ENCODE measurements at places on chromosomes 4 and X.

DNA sequence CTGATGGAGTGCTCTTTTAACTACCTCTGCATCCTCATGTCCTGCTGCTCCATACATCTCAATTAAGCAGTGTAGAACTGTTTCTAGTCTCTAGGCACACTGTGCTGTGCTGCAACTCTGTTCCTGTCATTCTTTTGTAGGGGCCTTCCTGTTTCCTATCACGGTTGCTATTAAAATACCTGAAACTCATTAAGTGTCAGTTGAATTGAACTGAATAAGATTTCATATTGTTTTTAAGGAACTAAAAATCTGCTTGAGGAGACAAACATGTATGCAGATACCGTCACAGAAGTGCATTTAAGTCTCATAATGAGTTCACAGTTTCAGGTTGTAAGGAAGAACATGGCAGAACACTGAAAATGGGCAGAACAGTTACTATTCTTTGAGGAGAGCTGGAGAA lies 170.1 kb downstream of the LARP7 start:
- no peak for DNase-seq

- DNase-seq = no peak
These were observed 314.5 kb upstream of the HS3ST1 start for GRCh38 chr4:11743236-11743635.

- DNase-seq = no peak
These were observed 2.8 kb upstream of the PRDX4 start for GRCh38 chrX:23664496-23664895.

GRCh38 chrX:41559235-41560052 lies 112.3 kb downstream of the NYX start:
- DNase-seq = peak; percentile 10

- DNase-seq = no peak
These were observed 15.7 kb downstream of the ADGRA3 start for GRCh38 chr4:22500128-22500611.

DNA sequence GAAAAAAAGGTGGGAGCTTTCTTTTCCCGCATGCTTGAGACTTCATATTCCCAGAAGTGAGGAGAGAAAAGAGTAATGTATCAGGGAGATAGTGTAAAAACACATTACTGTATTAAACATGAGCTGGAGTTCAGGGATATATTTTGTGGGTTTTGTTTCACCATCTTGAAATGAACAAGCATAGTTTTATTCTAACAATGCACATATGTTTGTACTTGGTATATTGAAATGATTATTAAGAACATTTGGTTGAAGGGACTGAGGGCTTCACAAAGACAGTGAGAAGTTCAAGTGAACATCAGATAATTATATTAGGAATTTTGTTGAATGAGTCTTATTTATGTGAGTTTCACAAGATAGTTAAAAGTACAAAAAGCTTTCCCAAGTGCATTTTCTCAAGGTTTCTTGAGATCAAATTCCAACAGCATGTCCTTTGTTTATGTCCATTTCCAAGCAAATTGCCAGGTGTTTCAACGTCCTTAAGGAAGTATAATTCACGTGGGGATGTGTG lies 368.8 kb downstream of the ANKRD50 start:
- no peak for DNase-seq

DNA sequence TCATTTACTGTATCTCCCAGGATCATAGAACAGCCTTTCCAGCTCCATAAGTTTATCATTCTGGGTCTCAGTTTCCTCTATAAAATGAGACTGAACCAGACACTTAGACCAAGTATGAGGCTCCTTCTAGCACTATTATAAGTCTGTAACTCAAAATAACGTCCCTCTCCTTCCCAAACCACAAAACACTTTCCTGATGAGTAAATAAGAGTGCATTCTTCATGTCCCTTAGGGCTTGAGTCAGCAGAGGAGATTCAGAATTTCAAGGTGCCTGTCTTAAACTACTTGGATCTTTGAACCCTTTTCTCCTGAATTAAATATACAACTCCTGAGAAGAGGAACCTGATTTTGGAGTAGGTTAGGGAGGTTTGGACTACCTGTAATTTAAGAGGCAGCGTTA lies 62.6 kb downstream of the GLRA2 start:
- no peak for DNase-seq
